ENCODE measurements at places on chromosomes 4 and X.

- no peak for DNase-seq
Observed at GRCh38 chr4:180106997-180107396, 2136.2 kb upstream of the TENM3 start.

DNA sequence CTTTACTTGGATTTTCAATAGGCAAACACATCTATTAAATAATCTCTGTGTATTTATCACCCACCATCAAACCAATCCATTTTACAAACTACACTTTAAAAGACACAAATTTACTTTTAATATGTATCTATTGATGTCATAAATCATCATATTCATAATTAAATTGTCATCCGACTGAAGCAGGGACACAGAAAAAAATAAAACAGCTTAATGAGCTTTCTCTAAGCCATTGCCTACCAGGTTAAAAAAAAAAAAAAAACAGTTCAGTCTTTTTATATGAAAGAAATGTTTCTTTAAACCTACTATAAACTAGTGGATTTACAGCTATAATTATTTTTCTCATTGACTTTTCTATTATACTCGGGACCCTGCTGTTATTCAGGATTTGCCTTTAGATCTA lies 57.3 kb downstream of the PABPC4L start:
- DNase-seq: no peak

DNA sequence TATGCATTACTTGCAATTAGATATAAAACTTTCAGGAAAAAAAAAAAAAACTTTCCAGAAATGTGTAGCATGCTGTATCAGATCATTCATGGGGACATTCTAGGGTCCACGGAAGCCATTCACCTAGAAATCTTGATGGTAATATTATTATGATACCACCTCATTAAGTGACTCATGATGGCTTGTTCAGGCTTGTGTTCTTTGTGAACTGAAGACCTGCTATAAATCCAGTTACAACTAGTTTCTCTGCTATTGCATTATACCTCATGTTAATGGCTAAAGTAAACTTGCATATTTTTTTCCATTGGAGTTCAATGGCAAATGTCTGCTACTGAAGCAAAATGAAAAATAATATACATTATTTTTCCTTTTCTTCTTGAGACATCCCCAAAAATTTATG lies 35.3 kb upstream of the PTPN13 start:
- no peak for DNase-seq

DNA sequence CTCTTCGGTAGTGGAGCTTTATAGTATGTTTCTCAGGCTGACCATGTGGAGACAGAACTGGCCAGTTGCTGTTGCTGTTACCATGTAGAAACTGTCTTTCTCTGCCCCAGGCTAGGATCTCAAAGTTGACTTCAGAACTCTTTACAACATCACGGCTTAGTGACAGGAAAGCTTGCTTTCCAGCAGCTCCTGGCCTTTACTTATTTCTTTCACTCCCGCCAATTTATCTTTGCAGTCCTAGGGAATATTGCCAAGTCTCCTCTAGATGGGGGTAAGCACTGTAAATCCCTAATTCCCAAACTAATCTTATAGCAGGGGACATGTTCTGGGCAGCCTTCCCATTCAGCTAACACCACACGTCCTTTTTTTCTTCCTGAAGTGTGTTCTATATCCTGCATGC lies 631.6 kb downstream of the SPRY1 start:
- DNase-seq: no peak

GRCh38 chr4:30094887-30095286 lies 625.3 kb upstream of the PCDH7 start:
- DNase-seq: no peak

DNA sequence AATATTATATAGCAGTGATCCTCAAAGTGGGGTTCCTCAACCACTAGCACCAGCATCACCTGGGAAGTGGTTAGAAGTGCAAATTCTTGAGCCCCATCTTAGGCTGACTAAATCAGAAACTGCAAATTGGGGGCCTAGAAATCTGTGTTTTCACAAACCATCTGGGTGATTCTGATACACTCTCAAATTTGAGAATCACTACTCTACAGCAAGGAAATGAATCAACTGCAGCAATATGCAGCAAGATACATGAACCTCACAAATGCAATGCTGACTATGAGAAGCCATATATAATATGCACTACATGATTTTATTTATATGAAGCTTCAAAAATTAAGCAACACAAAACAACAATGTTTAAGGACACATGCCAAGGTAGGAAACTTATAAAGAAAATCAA lies 36.2 kb upstream of the IRS4 start:
- no peak for DNase-seq

GRCh38 chrX:72666451-72666850 lies 47.7 kb downstream of the PHKA1 start:
- no peak for DNase-seq

DNA sequence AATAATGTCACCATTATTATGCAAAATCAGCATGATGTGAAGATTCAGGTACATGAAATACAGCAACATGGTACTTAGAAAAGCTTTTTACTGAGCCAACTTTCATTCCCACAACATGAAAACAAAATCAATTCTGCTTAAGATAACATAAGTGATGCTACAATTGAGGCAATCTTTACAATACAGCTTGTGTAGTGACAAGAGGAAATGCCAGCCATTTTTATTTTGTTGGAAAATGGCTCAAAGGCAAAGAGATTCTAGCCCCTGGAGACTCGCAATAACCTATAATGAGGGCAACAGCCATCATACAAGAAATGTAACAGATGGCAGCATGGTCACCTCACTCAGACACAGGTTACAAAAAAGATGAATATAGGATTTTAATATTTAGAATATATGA lies 560.4 kb downstream of the SPOCK3 start:
- no peak for DNase-seq

DNA sequence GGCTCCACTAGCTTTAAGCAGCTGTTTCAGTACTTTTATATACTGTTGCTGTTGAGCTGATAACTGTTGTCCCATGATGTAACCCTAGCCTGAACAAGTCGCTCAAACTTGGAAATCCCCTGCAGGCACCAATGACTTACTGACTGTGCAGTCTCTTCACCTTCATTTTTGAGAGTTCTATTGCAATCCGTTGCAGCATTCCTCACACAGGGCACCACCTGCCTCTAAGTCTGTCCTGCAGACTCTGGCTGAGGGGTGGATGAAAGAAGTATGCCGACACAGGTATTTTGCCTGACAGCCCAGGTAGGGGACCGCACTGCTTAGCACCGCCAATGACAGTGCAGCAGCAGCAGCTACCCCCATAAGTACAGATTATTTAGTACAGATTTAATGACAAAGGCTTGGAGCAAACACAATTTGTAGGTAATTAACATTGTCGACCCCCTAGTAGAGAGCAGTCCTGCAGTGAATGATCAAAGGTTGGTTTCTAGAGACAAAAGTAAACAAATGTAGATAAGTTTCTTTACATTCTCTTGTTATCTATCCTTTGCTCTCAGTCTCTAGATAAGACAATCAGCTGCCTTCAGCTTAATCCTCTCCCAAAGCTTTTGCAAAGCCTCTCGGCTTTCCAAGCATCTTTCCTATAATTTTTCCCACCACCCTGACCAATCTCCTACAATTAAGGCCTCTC lies 205.0 kb downstream of the PABPC4L start:
- DNase-seq: no peak

- no peak for DNase-seq
Observed at GRCh38 chr4:90598741-90599140, 471.5 kb downstream of the CCSER1 start.

DNA sequence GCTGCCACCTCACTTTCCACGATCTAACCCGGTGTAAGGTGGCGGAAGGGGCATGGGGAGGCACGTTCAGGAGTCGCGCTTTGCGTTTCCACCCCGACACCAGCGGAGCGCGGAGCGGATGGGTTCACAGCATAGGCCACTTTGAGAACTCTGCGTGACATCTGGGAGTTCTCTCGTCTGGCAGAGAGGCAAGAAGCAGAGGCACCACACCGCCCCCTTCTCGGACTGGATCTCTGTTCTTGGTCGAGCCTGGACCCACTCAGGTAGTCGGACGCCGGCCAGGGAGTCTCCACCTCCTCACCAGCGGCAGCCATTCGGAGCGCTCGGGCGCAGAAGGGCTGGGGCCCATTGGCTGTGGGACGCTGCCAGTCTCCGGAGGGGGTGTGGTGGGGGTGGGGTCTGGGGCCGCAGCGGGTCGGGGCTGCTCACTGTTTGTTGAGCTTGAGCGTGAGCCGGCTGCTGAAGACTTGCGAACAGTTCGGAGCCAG lies at the start of gene DACH2:
Gene DACH2 (plus strand): TSS at position 428 of the 488 bp plus-strand sequence.
- peak; percentile 77 for DNase-seq

GRCh38 chr4:113674733-113675132 lies 86.8 kb downstream of the CAMK2D start:
- no peak for DNase-seq

- DNase-seq: no peak
Observed at GRCh38 chr4:160375772-160376452, 1273.0 kb downstream of the RAPGEF2 start.

DNA sequence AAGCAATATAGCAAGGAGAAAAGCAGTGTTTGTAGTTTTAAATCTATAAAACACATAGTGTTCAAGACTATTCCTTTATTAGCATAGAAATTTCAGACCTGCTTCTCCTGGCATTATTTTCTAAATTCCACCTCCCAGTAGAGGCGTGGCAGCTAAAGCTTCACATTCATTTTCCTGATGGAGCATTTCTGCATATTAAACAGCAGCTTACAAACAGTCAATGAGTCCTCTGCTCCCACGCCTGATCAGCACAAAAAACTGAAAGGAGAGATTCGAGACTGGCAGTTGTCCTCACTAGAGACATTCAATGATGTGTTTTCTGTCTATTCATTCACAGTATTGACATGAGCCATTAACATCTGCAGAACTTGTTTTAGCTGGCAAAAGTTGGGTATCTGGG lies 61.4 kb downstream of the SHISA3 start:
- no peak for DNase-seq

- no peak for DNase-seq
Observed at GRCh38 chr4:111650146-111650545, 495.1 kb upstream of the FAM241A start.

DNA sequence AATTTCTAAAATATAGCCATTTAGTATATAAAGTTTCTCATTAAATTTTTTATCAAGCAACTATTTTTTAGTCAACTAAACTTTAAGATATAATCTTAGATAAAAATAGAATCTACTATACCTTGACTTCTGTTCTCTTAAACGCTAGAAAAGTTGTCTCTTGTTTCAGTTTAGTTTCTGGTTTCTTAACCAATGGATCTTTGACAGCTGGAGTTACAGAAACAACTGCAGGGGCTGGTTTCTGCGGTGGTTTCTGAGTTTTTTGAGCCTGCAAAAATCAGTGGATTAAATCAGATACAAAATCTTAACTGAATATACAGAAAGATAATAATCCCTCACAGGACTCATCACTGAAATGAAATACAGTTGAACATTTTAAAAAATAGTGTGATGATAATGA lies 21.9 kb downstream of the INTS12 start:
- no peak for DNase-seq

- no peak for DNase-seq
Observed at GRCh38 chr4:128031756-128032384, 29.2 kb upstream of the LARP1B start.

Data from uterus (tissue), 4 donors.